HCEC 1CT (cell line): ENCODE measurements at places on chromosomes 11 and 22.
A peak's percentile ranks its signal among the peaks of the same experiment; 100 is the strongest.

DNA sequence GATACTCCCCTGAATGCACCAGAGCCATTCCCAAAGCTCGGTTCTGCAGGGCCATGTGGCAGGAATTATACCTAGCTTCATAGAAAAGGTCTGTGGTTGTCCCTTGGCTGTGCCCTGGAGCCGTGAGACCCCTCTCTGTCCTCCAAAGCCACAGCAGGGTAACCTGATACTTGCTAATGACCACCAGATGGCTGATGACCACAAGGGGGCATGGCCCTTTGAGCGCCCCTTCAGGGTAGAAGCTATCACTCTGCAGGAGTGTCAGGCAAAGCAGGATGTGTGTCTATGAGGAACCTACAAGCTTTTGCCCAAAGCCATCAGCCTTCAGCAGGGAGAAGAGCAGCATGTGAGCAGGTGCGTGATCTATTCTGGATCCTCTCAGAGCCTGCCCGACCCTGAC lies 95.3 kb downstream of the NTM start:
- DNase-seq = no peak

DNA sequence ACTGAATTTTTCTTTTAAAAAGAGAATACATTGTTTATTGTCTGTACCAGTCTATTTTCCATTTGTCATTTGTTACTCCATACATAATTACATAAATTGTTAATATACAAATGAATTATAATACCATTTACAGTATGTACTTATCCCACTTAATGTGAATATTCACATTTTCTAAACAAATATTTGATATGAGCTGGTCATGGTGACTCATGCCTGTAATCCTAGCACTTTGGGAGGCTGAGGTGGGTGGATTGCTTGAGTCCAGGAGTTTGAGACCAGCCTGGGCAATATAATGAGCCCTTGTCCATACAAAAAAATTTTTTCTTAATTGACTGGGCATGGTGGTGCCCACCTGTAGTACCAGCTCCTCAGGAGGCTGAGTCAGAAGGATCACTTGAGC lies 6.8 kb downstream of the SC5D start:
- peak; percentile 5 for DNase-seq

DNA sequence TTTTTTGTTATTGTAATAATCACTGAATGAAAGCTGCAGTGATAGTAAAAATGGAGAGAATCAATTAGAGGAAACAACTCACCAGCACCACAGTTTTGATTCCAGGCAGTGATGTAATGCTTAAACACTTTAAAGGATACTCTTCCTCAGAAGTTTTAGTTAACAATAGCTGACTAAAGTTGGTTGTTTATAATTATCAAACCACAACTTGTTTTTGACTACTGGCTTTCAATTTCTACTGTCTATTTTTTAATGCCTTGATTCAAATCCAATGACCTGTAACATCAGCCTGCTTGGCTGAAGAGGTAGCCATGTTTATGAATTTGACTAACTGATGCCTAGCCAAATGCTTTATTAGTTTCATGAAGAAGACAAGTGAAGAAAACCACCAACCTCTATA lies 18.2 kb upstream of the CASP12 start:
- DNase-seq = peak; percentile 36

DNA sequence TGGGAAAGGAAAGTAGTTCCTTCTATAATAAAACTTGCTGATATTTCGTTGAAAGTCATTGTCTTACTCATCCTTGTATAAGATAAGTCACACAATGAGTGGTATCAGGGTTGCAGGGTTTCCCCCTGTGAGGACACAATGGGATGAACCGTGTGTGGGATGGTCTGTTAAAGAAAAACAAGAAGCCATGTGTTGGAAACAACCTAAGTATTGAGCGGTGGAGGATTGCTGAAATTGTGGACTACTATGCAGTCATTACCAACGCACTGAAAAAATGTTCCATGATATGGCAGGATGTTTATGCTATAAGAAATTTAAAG lies 28.6 kb downstream of the PTPRJ start:
- DNase-seq = no peak

DNA sequence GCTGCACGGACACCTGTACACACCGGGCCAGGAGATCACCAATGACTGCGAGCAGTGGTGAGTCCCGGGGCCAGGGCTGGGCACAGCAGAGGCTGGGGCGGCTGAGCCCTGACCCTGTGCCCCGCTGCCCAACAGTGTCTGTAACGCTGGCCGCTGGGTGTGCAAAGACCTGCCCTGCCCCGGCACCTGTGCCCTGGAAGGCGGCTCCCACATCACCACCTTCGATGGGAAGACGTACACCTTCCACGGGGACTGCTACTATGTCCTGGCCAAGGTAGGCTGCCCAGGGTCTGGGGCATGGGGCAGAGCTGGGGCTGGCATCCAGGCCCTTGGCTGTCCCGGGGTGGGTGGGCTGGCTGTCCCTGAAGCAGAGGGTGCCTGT lies 7.7 kb downstream of the MUC2 start:
- DNase-seq = no peak

GRCh38 chr11:134760957-134761356 lies 348.9 kb upstream of the B3GAT1 start:
- DNase-seq = no peak

GRCh38 chr22:17633217-17633997 lies 4.9 kb upstream of the ATP6V1E1 start:
- DNase-seq = peak; percentile 22

GRCh38 chr11:41281131-41281742 lies 178.2 kb downstream of the LRRC4C start:
- DNase-seq = no peak

- DNase-seq = no peak
These were observed 58.0 kb upstream of the TTLL12 start for GRCh38 chr22:43244803-43245527.

- no peak for DNase-seq
These were observed 50.2 kb downstream of the BCR start for GRCh38 chr22:23230348-23231068.

- DNase-seq = no peak
These were observed 29.8 kb upstream of the ASPHD2 start for GRCh38 chr22:26399289-26399688.

GRCh38 chr11:10695833-10696232 lies 2.3 kb upstream of the IRAG1 start:
- DNase-seq = peak; percentile 40

DNA sequence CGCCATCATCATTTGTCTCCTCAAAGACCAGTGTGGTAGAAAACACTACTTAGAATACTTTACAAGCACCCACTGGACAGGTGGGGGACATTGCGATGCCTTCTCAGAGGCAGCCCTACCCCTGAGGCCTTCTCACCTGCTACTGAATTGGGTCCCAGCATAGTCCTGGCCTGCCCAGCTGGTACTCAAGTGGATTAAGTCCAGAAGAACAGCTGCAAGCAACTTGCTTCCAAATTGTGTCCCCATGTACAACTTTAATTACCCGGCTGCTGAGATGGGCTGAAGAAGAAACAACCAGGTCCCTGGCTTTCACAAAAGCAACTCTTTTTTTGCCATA lies 12.3 kb downstream of the ABTB2 start:
- DNase-seq = peak; percentile 18

GRCh38 chr11:2256293-2256913 lies 14.0 kb downstream of the ASCL2 start:
- DNase-seq = no peak

DNA sequence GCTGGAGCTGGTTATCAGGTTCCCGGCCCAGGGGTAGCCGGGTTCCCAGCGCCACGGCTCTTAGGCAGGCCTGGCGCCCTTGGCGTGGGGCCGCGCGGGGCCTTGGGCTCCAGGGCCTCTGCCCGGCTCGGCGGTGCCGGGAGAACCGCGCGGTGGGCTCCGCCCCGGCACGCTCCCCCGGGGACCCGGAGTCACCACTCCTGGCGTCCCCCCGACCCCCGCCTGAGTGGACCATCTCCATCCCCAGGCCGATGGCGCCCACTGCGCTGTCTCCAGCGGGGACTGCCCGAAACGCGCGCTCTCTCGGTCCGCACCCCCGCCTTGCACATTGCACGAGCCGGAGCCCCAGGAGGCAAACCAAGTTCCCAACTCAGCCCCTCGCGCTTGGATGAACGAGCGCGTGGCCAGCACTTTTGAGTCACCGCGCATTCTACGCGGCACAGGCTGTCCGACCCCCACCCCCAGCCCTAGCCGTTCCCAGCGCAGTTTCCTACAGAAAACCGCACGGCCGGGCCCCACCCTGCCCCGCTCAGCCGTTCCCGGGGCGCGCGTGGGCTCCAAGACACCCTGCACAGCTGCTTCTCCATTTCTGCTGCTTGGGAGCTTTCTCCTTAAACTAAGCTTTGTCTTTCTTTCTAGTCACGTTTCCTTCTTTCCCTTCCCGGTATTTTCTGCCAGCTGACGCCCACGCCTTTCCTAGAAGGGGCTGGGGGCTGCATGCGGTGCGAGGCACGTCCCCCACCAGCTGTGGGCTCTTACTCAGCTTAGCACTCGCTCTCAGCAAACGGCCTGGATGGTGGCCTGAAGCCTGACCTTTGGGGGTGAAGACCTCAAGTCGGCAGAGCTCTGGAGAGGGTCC lies 650 bp upstream of the CHID1 start:
- DNase-seq = peak; percentile 52

DNA sequence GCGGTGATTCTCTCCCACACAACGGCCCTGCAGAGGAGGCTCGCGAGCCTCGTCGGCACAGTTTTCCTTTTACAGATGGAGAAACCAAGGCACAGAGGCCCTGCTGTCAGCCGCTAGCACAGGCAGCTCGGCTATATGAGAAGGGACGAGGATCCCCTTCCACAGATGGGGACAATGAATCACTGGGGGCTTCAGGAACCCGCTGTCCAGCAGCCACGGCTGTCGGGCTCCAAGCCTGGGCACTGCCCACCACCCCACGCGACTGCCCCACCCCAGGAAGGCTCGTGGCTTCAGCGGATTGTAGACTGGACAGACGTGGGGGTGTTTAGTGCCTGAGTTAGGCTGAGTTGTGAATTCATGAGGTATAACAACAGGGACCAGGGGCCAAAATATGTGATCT lies 17.2 kb upstream of the FGF3 start:
- DNase-seq = no peak

DNA sequence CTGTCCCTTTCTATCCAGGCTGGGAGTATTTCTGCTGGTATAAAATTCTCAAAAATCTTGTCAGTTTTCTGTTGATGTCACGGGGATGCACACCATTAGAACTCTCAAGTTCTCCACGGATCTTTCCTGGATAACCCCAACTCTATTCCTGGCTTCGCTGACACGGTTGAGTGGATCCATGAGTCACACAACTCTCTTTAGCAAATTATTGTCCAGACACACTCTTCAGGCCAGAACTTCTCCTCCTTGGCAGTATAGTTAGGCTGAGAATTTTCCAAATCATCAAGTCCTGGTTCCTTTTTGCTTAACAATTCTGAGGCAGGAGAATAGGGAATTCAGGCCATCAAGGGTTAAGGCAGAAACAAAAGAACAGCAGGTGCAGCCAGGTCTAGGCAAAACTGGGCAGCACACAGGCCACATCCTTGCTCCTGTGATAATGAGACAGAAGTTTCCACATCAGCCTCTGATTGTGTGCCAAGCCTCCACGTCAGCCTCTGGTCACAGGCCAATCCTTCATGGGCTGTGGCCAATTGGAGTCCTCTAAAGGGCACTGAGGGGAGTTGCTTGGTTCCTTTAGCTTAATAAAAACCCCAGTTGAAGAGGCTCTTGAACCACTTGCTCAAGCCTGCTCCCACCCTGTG lies 5.7 kb upstream of the ACAT1 start:
- DNase-seq = peak; percentile 84
